ENCODE measurements at places on chromosomes 3 and 15.

DNA sequence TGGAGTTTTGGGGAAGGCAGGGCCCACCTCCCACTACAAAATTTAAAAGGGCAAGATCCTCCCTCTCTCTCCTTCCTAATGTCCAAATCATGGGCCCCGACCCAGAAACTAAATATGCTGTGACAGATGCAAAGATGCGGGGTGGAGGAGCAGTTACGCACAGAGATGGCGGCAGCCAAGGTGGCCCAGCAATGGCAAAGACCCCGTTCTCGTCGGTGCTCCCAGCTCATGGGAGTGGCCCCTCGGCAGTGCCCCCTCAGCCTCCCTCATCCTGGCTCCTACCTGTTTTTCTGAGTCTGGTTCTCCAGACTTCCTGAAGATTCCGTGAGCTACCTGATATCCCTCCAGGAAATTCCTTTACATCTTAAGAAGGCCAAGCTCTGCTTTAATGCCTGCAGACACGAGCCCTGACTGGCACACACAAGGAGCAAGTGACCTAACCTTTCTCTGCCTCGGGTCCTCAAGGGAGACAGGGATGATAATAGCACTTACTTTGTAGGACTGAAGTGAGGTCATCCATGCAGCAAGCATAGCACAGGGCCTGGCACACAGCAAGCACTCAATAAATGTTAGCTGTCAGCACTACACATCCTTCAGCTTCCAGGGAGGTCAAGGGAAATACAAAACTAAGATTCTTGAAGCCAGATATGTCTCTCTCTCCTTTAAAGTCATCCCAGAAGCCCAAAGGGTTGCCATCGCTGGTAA lies 103.5 kb downstream of the LSM3 start:
- DNase-seq, result no peak

DNA sequence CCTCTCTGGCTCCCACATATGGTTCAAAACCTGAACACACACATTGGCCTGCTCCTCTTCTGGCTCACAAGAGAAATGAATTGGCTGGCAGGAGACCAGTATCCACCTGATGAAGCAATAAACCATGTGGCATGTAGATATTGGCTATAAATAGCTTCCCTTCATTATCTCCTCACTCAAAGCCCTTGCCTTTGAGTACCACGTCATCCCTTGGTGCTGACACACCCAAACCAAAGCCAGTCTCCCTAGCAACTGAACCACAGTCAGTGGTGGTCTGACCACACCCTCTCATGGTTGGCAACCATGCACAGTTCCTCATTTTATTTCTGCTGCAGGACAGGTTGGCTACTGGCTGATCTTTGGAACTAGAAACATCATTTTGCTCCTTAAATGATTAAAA lies 98.8 kb downstream of the ZNF621 start:
- no peak for DNase-seq

DNA sequence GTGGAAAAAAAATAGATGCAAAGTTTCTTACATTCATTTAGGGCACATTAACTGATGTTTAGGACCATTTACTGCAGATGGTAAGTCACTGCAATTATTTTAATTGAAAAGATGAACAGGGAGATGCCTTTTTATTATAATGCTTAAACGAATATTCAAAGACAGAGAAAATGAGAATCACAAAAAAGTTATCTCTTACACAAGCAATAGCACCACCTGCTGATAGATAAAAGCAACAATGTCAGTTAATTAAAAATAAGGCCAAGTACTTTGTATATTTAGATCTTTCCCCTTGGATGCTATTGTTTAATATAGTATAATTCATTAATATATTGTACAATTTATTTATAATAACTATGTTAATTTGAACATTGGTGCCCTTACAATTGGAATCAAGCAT lies 55.9 kb downstream of the IFT80 start:
- DNase-seq, result no peak

DNA sequence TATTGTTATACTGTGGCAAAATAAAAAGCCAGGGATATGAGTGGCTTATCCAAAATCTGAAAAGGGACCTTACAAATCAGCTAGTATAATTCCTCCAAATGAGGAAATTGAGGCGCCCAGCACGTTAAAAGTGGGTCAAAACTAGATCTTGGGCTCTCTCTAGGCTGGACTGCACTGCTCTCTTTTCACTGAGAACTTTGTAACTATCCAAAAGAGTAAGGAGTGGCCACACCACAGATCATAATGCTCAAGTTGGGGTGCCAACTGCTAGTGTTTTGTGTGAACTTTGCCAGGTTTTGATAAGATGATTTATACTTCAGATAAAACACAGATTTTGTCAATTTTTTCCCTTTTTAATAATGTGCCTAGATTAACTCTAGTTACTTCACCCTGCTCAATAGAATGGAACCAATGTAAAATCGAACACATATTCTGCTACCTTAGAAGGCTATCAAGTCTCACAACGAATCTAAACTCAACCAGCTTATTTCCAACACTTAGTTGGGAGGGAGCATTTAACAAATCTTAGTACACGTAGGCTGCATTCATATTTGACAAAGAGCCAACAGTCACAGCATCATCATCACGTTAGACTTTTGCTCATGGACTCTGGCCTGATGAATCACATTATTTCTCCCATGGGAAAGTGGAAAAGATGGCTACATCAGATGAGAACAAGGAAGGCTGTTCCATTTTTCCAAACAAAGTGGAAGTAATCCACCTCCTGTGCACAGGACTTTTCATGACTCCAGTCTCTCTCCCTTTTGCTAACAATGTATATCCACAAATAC lies 64.4 kb downstream of the ABI3BP start:
- DNase-seq, result no peak

GRCh38 chr3:196695849-196696226 lies 16.2 kb downstream of the CEP19 start:
- no peak for DNase-seq

GRCh38 chr3:190074817-190075216 lies 45.9 kb downstream of the P3H2 start:
- DNase-seq, result no peak

DNA sequence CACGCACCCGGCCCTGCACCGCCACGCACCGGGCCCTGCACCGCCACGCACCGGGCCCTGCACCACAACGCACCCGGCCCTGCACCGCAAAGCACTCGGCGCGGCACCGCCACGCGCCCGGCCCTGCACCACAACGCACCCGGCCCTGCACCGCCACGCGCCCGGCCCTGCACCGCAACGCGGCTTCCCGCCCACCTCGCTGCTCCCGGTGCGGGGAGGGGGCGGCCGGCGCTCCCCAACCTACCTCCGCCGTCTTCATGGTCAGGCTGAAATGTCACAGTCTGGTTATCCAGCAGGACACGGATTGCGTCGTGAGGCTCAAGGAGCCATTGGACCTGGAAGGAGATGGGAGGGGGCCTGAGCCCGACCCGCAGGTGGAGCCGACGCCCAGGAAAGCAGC lies 41.8 kb downstream of the MUC20 start:
- DNase-seq, result no peak

DNA sequence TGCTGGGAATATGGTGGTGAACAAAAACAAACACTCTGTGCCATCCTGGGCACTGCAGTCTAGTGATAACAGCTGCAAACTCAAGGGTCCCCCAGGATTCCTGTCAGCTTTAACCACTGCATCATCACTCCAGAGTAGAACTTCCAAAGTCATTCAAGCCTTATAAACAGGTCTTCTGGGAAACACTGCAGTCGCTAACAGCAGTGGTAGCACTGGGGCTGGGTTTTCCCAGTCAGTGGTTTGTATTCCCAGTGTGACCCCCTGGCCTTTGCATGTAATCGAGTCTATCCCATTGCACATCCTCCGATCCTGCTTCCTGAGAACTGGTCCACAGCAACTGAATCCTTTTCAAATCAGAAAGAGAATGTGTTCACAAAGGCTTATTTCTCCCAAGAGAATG lies 623.5 kb downstream of the EDEM1 start:
- no peak for DNase-seq

- no peak for DNase-seq
Observed at GRCh38 chr15:67406257-67406861, 114.6 kb upstream of the C15orf61 start.

GRCh38 chr3:48129921-48130320 lies 58.3 kb downstream of the CDC25A start:
- no peak for DNase-seq

DNA sequence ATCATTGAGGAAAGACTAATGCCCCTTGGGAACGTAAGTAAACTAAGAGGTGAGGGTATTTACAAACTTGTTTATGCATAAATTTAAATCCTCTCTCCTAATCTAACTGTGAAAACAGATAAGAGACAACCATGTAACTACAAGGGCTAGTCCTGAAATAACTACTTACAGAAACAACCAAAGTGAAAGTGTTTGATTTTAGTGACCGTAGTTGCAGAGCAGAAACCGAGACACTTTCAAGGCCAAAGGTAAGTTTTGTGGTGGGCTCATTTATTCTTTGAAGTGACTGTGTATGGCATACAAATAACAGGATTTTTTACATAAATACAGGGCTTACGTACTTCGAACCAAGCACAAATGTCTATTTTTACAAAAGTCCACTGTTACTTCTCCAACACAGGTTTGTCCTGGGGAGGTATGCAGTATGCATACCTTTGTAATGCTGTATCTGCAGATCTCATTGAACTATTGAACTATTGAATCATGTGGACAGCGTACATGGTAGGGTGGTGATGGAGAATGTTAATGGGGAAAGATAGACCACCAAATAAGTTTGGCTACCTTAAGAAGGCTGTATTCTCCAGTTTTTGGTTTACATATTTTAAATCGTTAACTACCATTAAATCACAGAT lies 99.6 kb upstream of the RBMS3 start:
- DNase-seq, result no peak

GRCh38 chr3:2784627-2785026 lies 325.5 kb downstream of the IL5RA start:
- DNase-seq, result no peak

DNA sequence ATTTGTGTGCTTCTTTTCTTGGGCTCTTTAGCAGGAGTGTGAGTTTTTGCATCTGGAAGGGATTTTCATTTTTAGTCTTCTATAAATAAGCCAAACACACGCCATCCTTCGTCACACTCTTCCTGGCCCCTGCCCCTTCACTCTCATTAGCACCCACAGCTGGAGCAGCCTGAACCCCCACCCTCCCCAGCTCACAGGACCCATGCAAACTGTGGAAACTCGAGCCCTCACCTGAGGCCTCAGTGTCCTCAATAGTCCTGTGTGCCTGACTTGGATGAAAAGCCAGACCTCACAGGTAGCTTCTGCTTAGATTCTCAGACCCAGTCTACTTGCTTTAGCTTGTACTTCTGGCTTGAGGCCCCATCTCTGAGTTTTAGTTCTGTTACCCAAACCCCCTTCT lies 167.9 kb downstream of the MTHFS start:
- DNase-seq, result no peak

DNA sequence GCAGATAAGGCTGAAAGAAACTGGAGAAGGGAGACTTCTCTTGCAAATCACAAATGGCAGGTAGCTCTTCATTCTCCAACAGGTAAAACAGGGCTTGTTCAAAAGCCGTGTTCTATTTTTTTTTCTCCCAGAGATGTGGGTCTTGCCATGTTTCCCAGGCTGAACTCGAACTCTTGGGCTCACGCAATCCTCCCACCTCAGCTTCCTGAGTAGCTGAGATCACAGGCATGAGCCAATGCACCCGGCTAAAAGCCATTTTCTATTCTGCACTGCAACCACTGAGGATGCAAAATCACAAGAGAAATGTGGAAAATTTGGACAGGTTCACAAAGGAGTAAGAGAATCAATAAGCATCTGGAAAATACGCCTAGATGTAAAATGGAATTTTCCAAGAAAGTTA lies 19.5 kb downstream of the EIF4E3 start:
- DNase-seq, result no peak

GRCh38 chr3:101978348-101978747 lies 129.0 kb downstream of the NFKBIZ start:
- no peak for DNase-seq

DNA sequence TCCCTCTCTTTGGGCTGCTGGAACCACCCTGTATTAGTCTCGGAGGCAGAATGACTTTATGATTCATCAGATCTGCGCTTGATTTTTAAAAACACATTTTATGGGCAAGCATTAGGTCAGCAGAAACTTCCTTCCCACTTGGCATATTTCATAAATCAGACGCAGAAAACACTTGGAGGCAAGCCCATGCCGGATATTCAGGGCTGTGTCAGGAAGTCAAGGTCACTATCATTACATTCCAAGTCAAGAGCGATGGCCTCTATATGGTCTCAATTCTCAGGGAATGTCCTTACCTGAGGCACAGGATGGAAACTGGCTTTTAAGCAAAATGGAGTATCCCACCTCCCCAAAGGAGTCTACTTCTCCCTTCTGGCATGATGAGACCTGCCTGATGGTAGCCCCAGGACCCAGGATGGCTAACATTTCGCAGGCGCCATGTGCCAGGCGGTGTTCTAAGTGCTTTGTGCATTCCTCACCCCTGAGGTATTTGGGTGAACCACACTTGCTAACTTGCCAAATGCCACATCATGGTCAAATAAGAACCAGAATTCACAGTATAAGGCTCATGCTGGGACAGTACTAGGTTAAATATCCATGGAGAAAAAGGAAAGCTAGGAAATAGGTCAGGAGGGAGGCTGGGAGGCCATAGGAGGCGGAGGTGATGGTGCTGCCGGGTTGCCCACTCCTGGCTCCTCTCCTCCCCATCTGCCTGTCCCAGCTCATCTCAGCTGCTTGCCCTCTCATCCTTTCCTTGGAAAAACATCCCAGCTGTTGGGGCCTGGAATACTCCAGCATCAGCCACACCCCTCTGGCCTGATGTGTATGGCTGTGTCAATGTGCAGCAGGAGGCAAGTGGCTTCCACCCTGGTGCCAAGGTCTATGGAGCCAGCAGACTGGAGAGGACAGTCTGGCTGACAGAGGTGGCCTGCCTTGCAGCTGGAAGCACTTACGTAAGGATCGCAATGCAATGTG lies 18.8 kb downstream of the BCL2L10 start:
- DNase-seq, result no peak

DNA sequence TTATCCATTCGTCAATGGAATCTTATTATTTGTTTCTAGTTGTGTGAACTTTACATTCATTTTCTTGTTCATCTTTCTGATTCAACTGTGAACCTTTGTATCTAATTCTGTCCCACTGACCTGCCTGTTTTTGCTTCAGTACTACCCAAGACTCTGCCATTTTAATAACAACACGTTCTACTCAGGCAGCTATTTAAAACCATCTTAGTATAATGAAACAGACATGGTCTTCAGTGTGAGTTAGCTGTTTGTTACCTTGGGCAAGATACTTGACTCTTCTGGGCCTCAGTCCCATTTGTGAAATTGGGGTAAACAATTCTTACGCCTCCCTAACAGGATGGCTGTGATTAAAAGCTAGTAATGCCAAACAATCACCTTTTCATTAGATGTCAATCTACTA lies 1.6 kb downstream of the BTBD1 start:
- no peak for DNase-seq

GRCh38 chr3:143661677-143662076 lies 186.6 kb downstream of the SLC9A9 start:
- no peak for DNase-seq
